Smooth muscle cell of the brain vasculature (primary cell): ENCODE measurements at places on chromosomes 5 and 9.

DNA sequence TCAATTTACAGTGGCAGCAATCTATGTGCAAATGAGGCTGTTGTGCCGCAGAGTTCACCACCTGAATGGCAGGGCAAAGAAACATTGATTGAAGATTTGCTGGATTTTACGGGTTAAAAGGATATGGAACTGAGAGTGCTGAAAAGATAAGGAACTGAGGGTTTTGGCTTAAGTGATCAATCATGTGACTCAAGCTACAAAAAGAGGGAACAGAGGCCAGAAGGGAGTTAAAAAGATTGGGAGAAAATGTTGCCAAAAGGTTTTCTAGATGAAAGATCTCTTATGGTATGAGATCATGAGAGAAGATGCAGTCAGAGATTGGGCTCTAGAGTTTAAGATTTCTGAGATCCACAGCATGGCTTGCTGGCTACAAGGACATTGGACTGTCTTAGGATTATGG, 7.9 kb upstream of the RIMOC1 start:
- no peak for DNase-seq

DNA sequence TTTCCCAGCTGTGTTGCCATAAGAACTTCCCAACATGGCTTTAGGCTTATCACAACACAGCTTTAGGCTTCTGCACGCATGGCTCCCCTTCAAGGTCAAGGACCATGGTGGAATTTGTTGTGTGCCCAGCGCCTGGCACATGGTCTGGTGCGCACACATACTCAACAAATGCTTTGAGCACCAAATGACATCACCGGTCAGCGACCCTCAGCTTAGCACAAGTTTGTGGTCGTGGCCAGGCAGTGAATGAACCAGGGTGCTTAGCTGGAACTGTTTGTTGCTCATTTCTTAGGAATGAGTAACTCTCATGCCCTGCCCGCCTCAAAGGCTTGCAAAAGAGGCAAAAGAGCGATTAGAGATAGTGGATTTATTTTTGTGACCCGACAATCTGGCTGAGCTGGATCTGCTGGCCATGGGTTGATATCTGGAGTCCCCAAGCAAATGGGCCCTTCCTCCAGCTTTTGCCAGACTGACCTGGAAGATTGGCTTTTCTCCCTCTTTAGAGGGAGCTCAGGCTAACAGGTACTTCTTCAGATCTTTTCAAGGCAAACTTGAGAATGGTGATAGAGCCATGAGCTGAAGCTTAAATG, 58.9 kb downstream of the DAP start:
- peak; percentile 68 for DNase-seq

- no peak for DNase-seq
Measured at GRCh38 chr5:41683181-41683580, 172.8 kb upstream of the PLCXD3 start.

GRCh38 chr9:90775657-90776056, 26.0 kb upstream of the SYK start:
- no peak for DNase-seq

DNA sequence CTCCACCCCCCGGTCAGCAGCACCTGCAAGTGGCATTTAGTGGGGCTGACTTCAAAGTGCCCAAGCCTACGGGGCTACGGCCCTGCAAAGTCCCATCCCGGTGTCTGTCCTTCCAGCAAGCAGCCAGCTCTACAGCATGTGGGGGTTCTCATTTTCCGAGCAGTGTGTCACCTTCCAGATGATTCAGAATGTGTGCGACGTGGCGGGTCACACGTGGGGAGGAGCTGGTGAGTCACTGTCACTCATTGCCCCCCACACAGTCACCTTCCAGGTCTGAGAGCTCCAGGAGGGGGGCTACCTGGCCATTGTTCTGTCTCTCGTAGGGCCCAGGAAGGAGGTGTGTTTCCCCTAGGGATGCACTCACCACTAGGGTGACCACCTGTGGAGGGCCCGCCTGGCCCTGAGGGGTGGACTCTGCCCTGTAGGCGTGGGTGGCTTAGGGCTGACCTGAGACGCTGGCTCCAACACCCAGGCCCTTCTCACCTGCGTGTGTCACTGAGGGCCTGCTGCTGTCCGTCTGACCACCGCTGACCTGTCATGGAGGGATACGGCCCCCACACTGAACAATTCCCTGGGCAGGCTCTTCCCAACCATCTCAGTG, 70.2 kb downstream of the SEMA4D start:
- no peak for DNase-seq

DNA sequence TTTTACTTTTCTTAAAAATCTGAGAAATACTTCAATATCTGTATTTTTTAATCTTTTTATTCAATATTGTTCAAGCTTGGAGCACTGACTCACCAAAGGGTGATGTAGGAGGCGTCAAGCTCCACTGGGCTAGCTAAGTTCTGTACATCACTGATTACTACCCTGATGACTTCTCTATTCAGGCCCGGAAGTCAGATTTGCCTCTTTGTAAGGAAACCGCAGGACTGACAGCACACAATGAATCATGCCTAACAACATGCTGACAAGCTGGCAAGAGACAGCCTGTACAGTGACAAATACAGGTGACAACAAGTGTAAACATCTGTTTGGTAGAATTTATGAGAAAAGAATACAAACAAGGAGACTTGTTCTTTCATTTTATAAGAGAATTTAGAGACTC, 627.9 kb upstream of the RORB start:
- DNase-seq = no peak

DNA sequence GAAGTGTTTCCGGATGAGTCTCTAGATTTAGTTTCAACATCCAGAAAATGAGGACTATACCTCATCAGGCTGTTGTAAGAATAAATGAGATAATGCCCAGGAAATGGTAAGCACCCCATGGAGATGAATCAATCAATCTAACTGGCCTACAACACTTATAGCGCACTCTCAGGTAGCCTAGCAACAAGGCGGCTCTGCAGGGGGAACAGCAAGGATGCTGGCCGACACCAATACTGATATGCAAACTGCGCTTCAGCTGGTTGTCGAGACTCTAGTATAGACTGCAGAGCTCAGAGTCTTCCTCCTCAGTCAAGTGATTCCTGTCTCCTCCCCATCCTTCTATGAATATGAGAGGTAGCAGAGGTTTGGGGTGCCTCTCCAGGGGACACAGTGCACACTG, 218.8 kb upstream of the WWC1 start:
- DNase-seq = no peak

DNA sequence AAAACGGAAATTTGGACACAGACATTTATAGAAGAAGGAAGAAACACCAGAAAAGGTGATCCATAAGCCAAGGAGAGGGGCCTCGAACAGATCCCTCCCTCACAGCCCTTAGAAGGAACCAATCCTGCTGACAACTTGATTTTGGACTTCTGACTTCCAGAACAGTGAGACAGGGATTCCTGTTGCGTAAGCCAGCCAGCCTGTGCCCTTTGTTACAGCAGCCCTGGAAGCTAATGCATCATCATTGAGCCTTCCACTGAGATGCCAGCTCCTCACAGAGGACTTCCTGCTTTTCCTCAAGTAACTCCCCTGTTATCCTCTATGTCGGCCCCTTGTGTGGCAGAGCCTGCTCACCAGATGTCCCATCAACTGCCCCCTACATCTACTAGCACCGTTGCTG, 94.1 kb downstream of the JMY start:
- DNase-seq = no peak

DNA sequence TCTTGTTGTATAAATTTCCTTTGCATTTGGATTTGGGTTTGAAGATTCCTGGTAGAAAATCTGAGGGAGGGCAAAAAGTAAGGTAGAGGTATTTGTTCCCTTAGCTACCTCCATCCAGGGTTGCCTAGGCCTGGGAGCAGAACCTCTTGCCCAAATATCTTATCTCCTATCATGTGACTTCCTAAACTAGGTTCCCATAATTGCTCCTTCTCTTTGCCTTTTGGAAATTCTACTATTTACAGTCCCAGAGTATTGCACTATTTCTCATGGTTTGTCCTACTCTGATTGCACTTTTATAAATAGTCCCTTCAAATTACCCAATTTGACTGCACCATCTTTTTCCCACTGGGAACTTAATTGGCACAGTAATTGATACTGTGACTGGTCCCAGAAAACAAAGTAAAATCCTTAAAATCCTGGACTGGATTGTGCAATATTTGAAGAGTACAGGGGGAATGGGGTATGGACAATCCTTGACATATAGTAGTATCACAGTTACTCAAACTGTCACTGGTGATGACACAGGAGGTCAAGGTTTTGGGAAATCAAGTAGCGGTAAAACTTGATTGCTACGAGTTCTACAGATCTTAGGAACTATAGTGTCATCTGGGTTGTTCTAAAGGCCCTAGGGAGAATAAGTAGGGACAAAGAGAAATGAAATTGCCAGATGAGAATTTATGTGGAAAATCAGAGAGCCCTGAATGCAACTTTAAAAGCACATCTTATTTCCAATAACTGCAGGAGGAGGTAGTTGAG, 31.5 kb upstream of the TMED7 start:
- DNase-seq = no peak

DNA sequence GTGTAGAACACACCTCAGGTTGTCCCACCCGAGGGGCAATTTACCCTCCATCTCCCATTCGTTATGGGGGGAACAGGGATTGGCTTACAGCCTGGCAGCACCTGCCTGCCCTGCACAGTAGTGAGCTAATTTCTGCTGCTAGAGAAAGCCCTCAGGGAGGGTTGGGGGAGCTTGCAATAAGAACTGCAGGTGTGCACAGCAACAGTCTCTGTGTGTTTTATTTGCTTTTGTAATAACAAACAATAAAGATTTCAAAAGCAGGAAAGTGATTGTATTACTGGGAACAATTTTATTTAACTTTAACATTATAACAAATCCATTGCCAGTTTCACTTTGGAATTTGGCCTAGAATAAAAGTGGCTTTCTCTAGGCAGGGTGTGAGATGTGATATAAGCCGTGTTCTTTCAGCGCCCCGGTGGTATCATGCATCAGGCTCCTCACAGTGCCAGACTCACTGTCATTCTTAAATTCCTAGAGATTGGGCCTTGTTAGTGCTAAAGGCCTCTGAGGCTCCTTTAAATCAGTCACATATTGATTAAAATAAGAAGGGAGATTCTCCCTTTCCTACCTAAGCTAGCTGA, 81.1 kb downstream of the RMI1 start:
- DNase-seq = no peak

DNA sequence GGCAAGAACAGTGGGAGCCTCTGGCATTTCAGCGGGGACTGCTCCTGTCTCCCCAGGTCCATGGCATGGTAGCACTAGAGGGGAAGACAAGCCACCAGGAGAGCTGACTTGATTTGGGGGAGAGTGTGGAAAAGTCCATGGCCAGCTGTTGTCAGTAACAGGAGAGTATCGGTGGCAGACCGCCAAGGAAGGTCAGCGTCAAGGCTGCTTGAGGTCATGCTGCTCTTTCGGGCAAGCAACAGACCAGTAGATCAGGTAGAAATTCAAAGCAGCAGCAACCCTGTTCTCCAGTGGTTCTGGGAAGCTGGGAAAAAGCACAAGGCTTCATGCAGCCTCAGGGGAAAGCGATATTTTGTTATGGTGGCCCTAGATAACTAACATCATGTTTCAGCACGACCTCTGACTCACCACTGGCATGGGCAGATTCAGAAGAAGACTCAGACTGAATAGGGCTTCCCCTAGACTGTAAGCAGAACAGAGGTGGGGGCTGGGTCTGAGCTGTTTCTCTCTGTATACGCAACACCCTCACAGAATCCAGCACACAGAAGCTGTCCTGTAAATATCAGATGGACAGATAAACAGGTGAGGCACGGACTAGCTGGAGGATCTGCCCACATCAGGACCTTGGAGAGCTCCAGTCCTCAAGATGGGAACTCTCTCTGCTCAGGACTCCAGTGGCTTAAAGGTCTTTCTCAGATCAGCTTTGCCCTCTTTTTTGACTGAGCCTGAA, 35.2 kb upstream of the PLEKHG4B start:
- peak; percentile 12 for DNase-seq

DNA sequence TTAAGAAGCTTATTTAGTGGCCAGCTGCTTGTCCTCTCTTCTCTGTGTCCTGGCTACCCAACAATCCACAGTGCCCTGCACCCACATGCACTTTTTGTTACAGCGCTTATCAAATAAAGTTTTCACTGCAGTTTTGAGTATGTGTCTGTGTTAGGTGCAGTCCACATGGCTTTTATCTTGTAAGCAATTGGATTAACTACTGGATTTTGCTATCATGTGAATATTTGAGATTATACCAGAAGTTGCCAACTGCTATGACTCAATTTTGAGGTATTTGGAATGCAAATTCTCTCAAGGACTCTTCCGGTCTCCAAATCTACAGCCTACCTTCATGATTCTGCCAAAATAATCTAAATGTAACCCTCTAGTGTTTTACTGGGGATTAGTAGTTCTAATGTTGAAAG, 690.2 kb downstream of the NR2F1-AS1 start:
- no peak for DNase-seq

DNA sequence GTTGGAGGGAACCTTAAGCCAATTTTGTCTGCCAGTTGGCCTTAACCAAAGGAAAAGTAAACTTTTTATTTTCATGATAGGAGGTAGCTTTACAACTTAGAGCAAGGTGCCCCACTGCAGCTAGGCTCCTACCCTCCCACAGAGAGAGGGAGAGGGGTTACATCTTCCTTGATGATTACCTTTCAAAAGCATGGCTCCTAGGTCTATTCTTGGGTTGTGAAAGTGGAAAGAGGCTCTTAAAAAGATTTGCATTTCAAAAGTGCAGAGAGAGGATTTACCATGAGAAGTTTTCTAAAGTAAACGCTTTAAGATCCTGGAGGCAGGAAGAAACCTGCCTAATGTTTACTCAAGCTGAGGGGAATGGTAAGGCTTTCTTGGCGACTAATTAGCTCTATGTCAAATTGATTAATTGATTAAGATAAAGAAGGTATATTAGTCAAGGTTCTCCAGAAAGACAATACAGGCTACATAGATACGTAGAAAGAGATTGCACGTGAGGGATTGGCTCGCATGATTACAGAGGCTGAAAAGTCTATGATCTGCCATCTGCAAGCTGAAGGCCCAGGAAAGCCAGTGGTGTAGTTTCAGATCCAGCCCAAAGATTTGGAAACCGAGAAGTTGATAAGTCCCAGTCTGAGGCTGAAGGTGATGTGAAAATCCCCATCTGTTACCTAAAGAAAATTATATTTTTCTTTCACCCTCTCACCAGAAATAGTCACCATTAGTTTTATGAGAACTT, 333.8 kb upstream of the CTNND2 start:
- no peak for DNase-seq

- no peak for DNase-seq
Measured at GRCh38 chr9:134720796-134721195, 79.2 kb downstream of the COL5A1 start.

GRCh38 chr5:111261610-111262009, 37.4 kb downstream of the CAMK4 start:
- no peak for DNase-seq

- no peak for DNase-seq
Measured at GRCh38 chr9:124297551-124297901, 39.8 kb downstream of the NEK6 start.

- DNase-seq = no peak
Measured at GRCh38 chr5:143222287-143223231, 180.9 kb downstream of the NR3C1 start.

DNA sequence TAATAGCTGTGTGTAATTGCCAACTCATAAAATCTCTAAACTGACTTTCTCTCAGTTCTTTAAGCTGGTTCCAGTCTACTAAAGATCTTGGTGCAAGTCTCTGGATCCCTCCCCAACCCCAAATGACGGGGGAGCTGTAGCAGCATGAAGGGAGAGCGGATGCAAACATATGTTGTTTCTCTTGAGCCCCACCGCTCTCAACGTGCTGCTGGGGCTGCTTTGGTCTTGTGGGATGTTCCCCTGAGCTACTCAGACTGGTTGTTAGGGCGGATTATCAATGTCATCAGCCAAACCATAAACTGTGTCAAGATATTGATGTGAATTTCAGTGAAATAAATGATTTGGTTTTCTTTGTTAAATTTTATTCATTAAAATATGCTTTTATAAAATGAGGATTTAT, 40.9 kb upstream of the APC start:
- DNase-seq = no peak
